ENCODE measurements at places on chromosomes 12 and 14.

DNA sequence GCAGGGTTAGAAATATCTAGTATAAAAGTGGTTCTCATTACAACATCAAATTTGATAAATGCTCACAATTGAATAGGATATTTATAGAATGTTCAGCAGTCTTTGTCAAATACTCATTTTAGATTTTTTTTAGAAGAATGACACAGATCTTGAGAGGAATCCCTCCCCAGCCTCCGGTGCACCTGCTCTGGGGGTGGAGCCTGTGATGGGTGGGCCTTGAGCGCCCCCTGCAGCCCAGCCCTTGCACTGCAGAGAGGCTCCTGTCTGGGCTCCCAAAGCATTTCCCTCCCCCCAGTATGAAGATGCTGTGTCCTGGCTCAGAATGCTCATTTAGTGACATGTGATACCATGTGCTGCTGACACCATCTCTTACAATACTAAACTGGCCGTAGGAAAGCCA, 792.3 kb downstream of the TMEM121 start:
- no peak for DNase-seq

GRCh38 chr12:119938049-119938667, 50.9 kb upstream of the BICDL1 start:
- DNase-seq, result peak; percentile 75

DNA sequence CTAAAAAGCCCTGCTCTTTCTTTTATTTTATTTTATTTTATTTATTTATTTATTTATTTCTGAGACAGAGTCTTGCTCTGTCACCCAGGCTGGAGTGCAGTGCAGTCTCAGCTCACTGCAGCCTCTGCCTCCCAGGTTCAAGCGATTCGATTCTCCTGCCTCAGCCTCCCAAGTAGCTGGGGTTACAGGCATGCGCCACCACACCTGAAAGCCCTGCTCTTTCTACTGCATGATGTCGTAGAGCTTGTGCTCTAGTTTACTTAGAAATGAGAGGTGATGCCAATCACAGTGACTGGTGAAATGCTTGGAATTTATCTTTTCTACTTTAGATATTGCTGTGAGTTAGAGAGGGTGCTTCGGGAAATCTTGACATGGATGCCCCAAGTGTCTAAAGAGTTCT, 54.5 kb downstream of the DAD1 start:
- no peak for DNase-seq

GRCh38 chr12:114895827-114896226, 211.9 kb upstream of the TBX3 start:
- DNase-seq, result no peak

- DNase-seq, result peak; percentile 42
These were observed 57.6 kb downstream of the EID3 start for GRCh38 chr12:104360983-104361707.

- no peak for DNase-seq
These were observed 158.3 kb downstream of the SEC23A start for GRCh38 chr14:38944691-38945090.

GRCh38 chr12:120228291-120229070, 27.6 kb upstream of the RPLP0 start:
- DNase-seq, result peak; percentile 85

GRCh38 chr12:56115329-56115728, 1.1 kb upstream of the RPL41 start:
- DNase-seq, result peak; percentile 96

- DNase-seq, result no peak
These were observed 41.3 kb downstream of the TDG start for GRCh38 chr12:104006929-104007328.

- DNase-seq, result peak; percentile 31
These were observed 928 bp downstream of the TBX3 start for GRCh38 chr12:114682785-114683708.

- DNase-seq, result no peak
These were observed 42.1 kb upstream of the USP44 start for GRCh38 chr12:95593266-95593871.

DNA sequence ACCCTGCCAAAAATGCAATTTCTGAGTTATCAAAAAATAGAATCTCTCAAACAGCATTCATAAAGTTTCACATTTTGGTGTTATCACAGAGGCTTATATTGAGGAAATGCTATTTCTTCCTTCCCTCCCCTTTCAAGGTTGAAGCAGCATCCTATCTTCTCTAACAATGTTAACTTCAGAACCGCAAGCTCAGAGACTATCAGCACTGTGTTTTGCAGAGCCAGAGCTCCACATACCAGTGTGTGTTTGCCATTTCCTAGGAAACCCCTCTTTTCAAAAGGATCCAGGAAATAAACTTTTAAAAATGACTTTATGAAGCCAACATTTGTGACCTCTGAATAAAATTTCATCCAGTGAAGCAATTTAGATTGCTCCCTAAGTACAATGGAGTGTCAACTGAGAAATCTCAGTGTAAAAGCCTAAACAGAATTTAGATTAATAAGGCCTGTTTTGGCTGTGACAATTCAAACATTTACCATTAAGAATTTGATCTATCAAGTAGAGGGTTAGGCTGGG, 332.6 kb downstream of the NOVA1 start:
- DNase-seq, result no peak

GRCh38 chr12:117279606-117280005, 81.8 kb downstream of the NOS1 start:
- DNase-seq, result no peak

DNA sequence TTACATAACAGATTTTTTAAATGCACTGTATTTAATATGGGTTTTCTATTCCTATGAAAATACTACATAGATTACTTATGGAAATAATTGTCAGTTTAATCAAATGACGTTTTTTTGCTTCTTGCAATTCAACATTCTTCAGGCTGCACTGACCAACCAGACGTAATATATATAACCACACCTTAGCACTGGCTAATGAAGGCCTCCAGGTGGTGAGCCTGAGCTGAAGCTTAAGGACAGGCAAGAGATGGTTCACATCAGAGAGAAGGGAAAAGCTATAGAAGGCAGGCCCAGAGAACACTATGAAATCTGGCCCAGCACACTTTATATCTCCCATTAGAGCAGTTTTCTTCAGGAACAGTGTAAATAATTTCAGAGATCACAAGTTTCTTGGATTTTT, 2.8 kb upstream of the MDGA2 start:
- peak; percentile 41 for DNase-seq

GRCh38 chr14:23299211-23299957, 3.3 kb downstream of the PPP1R3E start:
- peak; percentile 71 for DNase-seq

- DNase-seq, result no peak
These were observed 4.2 kb downstream of the TBK1 start for GRCh38 chr12:64456119-64456518.

DNA sequence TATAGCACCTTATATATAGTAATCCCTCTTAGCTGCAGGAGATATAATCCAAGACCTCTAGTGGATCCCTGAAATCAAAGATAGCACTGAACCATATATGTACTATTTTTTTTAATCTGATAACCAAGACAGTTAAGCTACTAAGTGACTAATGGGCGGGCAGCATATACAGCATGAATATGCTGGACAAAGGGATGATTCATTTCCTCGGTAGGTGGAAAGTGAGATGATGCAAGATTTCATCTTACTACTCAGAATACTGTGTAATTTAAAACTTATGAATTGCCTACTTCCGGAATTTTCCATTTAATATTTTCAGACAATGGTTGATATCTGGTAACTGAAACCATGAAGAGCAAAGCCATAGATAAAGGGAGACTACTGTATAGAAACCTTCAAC, 36.2 kb downstream of the PRMT8 start:
- DNase-seq, result peak; percentile 30

Data from SK-MEL-5 (cell line).